ENCODE measurements at places on chromosomes 6 and 20.
A peak's percentile ranks its signal among the peaks of the same experiment; 100 is the strongest.

- no peak for DNase-seq
Observed at GRCh38 chr6:44458551-44458950, 71.0 kb downstream of the CDC5L start.

- DNase-seq: no peak
Observed at GRCh38 chr20:10504608-10504993, 69.5 kb downstream of the SLX4IP start.

DNA sequence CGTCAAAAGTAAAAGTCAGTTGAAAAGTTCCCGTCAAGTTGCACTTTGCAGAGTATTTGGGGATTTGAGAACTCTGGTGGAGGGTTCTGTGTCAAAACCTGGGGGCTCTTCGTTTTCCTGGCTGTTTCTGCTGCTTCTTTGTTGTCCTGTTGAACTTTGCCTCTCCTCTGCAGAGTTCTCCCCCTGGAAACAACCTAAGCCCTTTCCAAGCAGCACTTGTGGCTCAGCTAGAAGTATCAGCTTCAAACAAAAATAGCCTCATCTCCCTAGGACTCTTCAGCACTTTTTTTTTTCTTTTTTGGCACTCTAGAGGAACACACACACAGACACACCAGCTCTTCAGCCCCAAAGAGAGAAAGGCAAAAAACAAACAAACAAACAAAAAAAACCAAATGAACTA, at the start of gene TRDN:
TRDN (minus strand) TSS at position 169 of the 400 bp plus-strand sequence. CDS start 175 bp downstream, outside the sequence.
- DNase-seq: no peak

DNA sequence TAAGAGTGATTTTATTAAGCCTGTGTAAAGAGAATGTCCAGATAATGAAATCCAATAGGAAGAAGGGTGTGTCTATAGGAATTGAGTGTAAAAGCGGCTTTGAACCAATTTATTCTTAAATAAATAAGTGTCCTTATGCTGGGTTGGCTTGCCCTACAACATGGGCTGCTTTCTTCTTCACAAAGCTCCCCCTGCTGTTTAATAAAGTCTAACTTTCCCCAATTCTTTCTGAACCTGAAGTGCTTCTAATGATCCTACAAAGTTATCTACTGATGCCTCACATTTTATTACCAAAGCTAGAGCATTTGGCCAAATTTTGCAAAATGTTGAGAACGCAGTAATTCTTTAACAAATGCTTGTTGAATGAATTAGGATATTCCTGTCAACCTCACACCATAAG, 36.3 kb upstream of the SIRT5 start:
- no peak for DNase-seq

GRCh38 chr6:110826236-110827129, 11.2 kb upstream of the CDK19 start:
- DNase-seq: no peak

DNA sequence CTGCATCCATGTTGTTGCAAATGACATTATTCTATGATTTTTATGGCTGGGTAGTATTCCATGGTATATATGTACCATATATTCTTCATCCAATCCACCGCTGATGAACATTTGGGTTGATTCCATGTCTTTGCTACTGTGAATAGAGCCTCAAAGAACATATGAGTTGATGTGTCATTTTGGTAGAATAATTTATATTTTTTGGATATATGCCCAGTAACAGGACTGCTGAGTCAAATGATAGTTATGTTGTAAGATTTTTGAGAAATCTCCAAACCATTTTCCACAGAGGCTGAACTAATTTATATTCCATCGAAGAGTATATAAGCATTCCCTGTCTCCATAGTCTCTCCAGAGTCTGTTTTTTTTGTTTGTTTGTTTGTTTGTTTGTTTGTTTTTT, 1373.5 kb downstream of the GRIK2 start:
- DNase-seq: no peak

GRCh38 chr6:40963019-40963418, 76.0 kb downstream of the UNC5CL start:
- DNase-seq: no peak

- no peak for DNase-seq
Observed at GRCh38 chr6:165376100-165376499, 66.7 kb upstream of the C6orf118 start.

- no peak for DNase-seq
Observed at GRCh38 chr6:27101824-27102223, 145.7 kb upstream of the PRSS16 start.

DNA sequence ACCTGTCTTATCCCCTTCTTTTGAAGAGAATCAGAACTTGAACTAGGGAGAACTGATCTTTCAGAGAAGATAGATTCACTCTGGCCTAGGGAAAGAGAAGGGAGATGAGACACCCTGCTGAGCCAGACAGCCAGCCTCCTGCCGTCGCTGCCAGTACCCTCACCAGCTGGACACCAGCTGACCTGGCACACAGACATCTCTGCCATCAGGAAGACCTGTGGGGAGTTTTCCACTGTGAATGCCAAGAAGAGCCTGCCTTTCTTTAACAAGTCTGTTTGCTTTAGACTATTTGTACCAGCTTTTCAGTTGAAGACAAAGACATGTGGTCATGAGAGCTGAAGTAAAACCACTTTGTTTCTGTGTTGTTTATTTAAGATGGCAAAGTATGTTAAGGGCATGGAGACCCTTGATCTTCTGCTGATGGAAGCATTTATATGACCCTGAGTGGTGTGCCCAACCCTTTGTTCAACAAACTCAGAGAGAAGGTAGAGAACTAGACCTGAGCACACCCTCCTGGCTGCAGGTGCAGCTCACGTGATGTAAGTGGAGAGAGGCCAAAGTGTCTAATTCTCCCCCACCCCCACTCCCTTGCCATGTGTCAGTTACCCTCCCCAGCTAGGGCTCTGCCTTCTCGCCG, 82.3 kb upstream of the SLC24A3 start:
- no peak for DNase-seq

GRCh38 chr6:161422710-161423680, 149.1 kb upstream of the AGPAT4 start:
- no peak for DNase-seq

GRCh38 chr20:23264545-23264944, 86.0 kb upstream of the NXT1 start:
- DNase-seq: no peak

DNA sequence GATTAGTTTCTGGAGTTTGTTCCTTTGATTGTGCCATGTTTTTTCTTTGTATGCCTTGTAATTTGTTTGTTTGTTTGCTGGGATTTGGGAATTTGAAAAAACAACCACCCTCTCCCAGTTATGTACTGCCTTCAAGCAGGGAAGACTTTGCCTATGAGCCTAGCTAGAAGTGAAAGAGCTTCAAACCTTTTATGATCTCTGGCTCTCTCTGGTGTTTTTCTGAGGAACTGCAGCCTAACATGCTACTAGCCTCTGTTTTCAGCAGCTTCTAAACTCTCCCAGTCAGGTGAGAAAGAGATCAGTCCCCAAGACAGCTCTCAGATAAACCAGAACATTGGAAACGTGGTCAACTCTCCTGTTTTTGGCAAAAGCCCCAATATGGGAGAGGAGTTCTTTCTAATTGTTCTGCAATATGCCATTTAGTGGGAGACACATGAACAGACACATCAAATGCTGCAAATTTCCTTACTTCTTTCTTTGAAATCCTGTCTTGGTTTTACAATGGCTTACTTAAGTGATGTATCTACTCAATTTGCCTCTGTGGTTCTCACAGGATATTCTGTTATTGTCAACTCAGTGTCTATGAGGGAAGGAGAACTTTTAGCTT, 58.9 kb upstream of the SERINC1 start:
- DNase-seq: peak; percentile 26

DNA sequence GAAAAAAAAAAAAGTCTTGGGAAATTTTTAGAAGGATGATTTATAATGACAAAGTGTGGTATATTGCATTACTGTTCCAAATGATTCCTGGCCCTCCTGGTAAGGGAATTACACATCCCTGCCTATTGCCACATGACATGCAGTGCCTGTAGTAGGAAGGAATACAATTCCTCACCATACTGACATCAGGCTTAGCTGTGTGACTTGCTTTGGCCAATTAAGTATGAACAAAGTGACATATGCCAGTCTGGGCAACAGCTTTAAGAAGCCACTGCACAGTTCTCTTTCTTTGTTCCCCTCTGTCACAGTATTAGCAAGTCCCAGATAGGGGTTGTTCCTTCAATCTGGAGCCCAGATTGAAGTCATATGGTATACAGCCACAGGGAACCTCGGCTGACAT, 100.5 kb downstream of the KIF13A start:
- no peak for DNase-seq

GRCh38 chr20:51653226-51653625, 110.7 kb upstream of the NFATC2 start:
- no peak for DNase-seq

GRCh38 chr6:68724060-68724459, 89.0 kb downstream of the ADGRB3 start:
- no peak for DNase-seq

GRCh38 chr6:28711788-28712341, 186.2 kb downstream of the GPX5 start:
- no peak for DNase-seq

DNA sequence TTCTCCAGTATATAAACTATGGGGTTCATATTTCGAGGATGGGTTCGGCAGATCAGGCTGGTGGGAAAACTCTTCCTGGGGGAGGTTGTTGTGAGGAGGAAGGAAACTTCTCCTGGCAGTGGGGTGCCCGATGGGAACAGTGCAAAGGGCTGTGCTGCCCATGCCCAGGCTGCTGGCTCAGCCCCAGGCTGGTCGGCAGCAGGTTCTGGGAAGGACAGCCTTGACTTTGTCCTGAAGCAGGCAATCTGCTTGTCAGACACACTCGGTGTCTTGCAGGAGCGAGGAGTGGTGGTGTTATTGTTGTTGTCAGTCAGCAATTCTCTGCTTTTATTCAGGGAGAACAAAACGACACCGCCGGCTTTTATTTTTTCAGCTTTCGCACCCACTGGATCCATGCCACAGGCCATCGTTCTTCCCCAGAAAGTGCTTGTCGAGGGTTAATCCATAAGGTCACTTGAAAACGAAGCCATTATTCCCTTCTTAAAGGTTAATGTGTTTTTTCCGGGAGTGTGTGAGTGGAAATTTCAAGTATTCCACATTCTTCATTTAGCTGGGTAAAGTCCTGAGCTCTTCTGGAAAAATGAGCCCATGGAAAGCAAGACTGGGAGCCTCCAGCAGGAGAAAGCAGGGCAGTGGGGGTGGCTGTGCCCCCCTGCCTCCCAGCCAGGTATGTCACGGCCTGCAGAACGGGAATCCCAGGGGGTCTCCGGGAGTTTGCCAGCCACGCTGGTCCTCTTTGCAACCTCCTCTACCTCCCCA, 57.0 kb upstream of the STX16 start:
- no peak for DNase-seq

- DNase-seq: no peak
Observed at GRCh38 chr6:45493761-45494160, 116.0 kb upstream of the SUPT3H start.

DNA sequence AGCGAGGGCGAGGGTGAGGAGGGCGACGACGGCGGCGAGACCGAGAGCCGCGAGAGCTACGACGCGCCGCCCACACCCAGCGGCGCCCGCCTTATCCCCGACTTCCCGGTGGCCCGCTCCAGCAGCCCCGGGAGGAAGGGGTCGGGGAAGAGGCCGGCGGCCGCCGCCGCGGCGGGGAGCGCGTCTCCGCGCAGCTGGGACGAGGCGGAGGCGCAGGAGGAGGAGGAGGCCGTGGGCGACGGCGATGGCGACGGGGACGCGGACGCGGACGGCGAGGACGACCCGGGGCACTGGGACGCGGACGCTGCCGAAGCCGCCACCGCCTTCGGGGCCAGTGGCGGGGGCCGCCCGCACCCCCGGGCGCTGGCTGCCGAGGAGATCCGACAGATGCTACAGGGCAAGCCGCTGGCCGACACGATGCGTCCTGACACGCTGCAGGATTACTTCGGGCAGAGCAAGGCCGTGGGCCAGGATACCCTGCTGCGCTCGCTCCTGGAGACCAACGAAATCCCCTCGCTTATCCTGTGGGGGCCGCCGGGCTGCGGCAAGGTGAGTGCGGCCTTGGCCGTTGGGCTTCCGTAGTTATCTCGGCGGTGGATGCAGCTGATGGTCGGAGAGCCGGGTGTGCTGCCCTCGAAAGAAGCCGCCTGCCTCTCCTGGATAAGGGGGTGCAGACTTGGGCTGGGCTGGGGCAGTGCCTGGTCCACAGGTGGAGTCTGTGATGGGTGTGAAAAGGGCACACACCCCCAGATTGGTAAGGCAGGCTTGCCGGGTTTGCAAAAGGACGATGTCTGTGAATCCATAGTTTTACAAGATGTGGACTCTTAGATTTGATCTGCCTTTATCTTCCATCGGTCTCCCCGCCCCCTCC, 938 bp downstream of the WRNIP1 start:
- no peak for DNase-seq

GRCh38 chr6:142913036-142913510, 31.9 kb downstream of the HIVEP2 start:
- no peak for DNase-seq

GRCh38 chr20:10286356-10286755, 67.7 kb downstream of the SNAP25 start:
- DNase-seq: no peak

DNA sequence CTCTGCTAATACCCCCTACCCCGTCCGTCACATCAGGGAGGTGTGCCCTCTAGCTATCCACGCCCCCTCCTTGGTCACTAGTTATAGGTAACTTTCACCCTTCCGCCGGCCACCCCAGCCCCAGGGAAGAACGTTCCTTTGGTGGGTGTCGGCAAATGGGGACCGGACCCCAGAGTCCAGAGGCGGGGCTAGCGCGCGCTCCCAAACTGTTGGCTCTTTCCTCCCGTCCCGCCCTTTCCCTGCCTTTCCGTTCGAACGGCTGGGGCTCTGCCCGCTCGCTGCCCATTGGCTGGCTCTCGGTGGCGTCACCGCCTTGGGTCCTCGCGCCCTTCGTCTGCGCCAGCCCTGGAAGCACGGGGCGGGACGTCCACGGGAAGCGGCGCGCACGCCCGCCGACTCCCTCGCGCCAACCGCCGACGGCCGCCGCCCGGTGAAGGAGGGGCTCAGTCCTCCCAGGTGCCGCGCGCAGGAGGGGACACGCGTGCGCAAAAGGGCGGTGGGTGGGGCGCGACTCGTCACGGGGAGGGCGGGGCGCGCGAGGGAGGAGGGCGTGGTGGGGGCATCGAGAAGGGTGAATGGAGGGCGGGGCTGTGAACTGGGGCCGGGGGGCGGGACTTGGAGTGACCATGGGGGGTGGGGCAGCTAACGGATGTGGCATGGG, 634 bp upstream of the PHF1 start:
- DNase-seq: peak; percentile 97

DNA sequence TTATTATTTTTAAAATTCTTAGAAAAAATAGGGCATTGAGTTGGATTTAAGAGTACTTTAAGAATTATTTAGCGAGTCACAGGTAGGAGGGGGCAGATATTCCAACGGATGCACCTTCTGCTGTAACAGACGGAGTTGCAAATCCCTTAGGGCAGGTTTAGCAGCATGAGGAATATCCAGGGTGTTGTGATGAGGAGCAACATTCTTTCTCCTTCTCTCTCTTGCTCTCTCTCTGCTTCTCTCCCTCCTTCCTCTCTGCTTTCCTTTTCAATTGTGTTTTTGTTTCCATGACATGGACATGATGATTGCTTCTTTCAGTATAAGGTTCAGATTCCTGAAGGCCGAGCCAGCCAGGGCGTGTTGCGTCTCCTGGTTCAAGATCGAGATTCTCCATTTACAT, 28.9 kb downstream of the CDH26 start:
- DNase-seq: no peak

Data from stimulated activated CD8-positive, alpha-beta memory T cell treated with anti-CD3 and anti-CD28 coated beads, Interleukin-7, amount 100 ng/mL, for 4 hours (primary cell).